Psoas muscle (tissue), 8 donors: ENCODE measurements at places on chromosomes 1 and 21. TPM values are rescaled to one million over a fixed set of nuclear protein-coding genes. Genes with fewer than 3 reads are reported as not detected.

DNA sequence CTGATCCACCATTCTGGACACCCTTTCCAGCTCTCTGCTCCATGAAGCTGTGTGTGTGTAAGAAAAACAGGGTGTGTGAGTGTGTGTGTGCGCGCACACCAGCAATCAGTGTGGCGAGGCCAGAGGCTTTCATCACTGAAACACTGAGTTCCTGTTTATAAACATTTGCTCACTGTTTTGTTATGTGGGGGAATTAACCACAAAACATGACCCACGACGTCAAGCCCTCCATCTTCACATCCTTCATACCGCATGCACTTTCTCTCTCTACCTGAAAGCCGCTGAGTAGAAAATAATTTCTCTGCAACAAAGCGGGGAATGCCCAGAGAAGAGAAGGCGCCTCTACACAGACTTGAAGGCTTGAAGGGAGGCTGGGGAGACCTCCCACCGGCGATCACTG lies 148.9 kb upstream of the IRF2BP2 start:
- DNase-seq = no peak

GRCh38 chr1:244603498-244603897 lies 49.4 kb upstream of the DESI2 start:
- DNase-seq = no peak

DNA sequence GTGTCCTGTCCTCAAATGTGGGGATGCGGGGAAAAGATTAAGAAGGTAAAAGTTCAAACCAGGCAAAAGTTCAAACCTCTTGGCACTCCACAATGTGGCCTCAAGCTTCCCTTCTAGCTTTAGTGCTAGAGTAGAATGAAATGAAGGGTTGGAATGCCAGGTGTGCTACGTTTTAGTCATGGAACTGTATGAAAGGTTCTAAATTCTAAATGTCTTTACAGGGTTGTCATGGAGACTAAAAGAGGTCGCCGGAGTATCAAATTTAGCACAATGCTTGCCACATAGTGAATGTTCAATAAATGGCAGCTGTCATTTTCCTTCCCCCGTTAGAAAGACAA lies 57.2 kb upstream of the LRRC8D start:
- no peak for DNase-seq

OR2T11 gene
- not detected for total RNA-seq

DNA sequence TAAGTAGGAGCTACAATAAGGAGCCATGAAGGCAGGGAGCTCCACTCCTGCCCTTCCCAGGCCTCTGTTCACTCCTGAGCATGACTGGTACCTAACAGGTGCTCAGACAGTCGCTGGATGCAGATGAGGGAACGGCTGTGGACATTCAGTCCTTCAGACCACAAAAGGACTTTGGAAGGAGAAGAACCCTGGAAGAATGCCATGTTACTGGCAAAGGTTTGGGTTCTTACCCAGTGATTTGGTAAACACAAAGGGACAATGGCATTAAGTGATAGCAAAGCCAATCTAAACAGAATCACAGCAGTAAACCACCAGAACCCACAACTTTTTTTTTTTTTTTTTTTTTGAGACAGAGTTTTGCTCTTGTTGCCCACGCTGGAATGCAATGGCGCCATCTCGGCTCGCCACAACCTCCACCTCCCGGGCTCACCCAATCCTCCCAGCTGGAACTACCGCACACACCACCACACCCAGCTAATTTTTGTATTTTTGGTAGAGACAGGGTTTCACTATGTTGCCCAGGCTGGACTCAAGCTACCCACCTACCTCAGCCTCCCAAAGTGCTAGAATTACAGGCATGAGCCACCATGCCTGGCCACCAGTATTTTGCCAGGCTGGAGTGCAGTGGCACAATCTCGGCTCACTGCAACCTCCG lies 7.5 kb upstream of the CBR3 start:
- no peak for DNase-seq

- DNase-seq = no peak
These were observed 3.6 kb downstream of the COL9A2 start for GRCh38 chr1:40313329-40313957.

- peak; percentile 60 for DNase-seq
These were observed 165.9 kb downstream of the SDCCAG8 start for GRCh38 chr1:243421784-243422183.

DNA sequence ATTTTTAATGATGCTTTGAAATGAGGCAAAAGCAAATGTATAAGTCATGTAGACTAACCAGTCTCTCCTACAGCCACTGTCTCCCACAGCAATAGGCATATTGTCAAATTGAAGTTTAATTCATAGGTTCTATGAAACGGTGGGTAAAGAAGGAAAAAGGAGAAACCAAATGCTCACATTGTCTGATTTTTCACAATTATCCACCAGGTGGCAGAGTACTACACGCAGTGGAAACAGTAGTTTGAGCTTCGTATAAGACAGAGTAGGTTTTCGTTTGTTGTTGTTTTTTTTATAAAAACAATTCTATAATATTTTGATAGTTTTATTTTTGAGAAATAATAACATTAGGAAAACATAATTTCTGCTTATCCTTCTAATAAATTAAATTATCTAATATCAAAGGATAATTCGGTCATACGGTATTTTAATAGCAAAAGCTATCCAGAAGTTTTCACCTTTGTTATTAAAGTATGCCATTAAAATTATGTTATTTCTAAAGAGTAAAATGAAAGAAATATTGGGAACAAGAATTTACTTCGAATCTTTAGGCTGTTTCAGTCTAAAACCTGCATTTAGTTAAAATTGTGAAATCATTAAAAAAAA lies 39.1 kb downstream of the TYW3 start:
- no peak for DNase-seq

DNA sequence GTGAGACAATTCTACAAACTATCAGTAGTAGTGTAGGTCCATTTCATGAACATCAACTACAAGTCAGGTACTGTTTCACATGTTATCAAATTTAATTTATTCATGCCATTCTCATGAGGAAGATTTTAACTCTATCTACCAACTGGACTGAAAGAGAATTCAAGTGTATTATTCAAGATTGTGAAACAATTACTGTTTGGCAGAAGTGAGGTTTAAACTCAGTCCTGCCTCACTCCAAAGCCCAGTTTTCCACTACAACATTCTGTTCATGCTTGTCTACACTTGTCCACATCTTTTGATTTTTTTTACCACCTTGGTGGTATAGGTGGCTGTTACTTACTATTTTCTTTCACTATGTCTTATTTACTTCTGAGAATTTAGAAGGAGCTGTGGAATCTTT lies 272.9 kb downstream of the TGFB2 start:
- DNase-seq = no peak

DNA sequence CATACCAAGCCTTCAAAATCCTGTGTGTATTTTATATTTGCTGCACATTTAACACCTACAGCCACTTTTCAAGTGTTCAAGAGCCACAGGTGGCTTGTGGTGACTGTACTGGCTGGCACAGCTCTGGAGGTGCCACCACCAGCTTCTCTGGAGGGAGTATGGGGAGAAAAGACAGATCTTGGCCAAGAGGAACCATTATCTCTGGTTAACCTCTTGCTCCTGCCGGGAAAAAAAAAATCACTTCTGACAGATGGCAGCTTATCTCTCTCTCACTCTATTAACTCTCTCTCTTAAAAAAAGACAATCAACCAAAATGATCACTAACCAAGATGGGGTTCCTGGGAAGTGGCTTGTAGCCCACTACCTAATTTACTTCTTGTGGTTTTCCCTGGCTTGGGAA lies 1.2 kb upstream of the RIIAD1 start:
- no peak for DNase-seq

LZIC gene
- total RNA-seq = 24.9 TPM

DNA sequence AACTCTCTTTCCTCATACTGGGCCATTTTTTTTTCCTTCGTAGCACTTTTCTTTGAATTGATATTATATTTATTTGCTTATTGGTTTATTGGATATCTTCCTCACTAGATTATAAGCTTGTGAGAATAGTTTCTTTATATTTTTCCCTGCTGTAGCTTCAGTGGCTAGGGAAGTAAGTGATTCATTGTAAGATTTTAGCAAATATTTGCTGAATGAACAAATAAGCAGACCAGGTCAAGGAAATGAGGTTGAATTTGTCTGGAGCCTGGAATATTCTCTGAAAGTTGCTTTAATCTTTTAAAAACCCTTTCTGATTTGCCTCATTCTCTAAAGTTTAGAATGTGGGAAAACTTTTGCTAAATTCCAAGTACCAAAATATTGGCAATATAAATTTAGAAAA lies 80.2 kb downstream of the RABGAP1L start:
- no peak for DNase-seq

GRCh38 chr1:63669151-63669961 lies 76.1 kb downstream of the PGM1 start:
- DNase-seq = no peak

GJA9 gene
- total RNA-seq = not detected

GRCh38 chr1:179310291-179310690 lies 16.7 kb downstream of the SOAT1 start:
- no peak for DNase-seq

GRCh38 chr21:28099001-28099705 lies 893.5 kb downstream of the LTN1 start:
- peak; percentile 73 for DNase-seq

S100A9 gene
- total RNA-seq = 51.1 TPM

DNA sequence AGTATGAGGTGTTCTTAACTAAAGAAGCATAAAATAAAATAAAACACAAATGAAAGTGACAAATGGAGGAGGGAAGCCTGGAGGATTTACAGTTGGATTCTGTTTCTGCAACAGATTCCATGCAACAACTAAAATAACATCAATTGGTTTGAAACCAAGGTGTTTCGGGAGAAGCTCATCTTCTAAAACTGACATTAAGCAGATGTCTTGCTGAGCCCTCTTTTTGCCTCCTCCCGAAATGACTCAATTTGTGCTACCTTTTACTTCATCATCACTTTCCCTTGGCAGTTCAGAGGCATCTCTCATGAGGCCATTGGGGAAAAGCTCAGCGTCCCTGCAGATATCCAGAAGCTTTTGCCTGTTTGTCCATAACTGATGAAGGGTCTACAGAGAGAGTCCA lies 121.6 kb upstream of the ADAR start:
- DNase-seq = no peak

DNA sequence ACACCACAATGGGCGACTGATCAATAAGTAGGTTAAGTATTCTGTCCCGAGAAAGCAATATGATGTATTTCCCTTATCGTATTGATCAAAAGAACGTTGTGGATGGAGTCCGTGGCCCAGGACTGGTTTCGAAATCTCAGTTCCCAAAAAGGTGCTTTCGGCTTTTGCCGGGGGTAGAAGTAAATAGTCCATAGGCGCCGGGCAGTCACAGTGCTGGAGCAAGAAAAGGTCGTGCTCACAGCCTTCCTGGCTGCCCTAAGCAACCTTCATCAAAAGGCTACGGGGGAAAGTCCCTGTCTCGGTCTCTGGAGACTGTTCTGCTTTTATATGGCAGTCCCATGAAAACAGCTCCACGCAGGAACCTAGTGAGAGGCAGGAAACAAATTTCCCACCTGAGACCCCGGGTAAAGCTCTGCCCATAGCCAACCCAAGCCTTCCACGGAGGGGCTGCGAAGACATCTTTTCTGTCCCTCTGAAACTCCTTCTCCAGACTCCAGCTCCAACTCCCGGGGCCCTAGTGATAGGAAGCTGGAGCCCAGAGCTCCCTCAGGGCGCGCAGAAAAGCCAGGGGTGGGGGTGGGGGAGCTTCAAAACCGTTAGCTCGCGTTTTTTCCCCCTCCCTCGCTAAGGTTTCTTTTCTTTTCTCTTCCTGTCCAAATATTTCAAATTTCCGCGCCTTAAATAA lies 7.0 kb downstream of the CDKN2C start:
- DNase-seq = peak; percentile 27

CHI3L1 gene
- total RNA-seq = 3.8 TPM

HTR1D gene
- not detected for total RNA-seq

AGTRAP gene
- total RNA-seq = 41.3 TPM

GRCh38 chr1:22738522-22738921 lies 27.9 kb downstream of the EPHB2 start:
- DNase-seq = no peak

OSBPL9 gene
- 32.5 TPM for total RNA-seq

DNA sequence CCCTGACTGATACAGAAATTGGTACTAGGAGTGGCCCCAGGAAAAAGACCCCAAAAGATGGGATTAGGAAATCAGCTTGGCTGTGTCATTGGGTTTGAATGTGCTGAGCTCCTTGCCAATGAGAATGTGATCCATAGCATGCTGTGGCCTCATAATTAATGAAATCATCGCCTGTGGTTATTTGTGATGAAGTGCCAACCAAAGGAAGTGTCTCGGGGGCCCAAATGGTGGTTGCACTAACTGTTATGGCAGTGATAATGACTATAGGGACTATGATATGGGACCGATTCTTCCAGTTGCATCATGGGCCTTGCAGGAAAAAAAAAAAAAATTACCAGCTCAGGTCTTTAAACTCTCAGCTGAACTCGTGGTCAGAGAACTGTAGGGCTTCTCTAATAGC lies 15.4 kb upstream of the ZDHHC18 start:
- no peak for DNase-seq

DNA sequence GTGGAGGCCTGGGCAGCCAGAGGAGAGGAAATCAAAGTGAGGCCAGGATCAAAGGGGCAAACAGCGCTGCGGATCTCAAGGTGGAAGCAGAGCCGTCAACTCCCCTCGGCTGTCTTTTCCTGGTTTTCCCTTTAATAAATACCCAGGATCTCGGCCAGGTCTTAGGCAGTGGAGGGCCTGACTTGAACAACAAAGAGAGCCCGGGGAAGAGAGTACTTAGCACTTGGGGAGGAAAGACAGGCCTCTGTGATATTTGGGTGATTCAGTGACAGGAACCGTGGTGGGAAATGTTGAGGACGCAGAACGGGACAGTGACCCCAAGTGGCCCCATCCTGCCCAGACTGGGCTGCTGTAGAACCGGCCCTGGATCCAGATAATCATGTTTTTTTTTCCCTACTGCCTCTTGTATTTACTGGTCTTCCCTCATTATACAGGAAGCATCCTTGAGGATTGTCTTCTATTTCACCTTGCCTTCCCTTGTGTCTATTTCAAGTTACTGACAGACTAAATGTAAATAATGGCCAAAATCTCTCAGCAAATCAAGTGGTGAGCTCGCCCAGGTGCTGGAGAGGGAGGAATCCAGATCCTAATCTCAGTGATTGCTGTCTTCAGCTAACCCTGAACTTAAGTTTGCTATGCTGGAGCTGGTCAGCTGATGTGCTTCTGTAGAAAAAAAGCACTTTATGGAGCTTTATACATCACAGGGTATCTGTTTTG lies 2.8 kb upstream of the MIXL1 start:
- no peak for DNase-seq

KMO gene
- not detected for total RNA-seq

DNA sequence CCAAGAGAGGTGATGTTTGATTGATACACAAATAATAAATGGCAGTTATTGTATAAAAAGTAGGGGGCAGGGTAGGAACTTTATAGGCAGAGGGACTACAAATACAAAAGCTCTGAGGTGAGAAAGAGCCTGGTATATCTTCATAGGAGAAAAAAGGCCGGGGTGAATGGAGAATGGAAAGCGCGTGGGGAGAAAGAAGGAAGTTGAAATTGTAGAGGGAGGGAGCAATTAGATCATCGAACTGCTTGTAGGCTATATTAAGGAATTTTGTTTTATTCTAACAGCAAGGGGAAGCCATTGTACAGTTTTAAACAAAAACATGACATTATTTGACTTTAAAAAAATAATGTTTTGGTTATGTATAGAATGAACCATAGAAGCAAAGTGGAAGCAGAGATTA lies 147.4 kb downstream of the PDE4B start:
- no peak for DNase-seq
